T-cell (primary cell): ENCODE measurements at places on chromosomes 1 and 21.

DNA sequence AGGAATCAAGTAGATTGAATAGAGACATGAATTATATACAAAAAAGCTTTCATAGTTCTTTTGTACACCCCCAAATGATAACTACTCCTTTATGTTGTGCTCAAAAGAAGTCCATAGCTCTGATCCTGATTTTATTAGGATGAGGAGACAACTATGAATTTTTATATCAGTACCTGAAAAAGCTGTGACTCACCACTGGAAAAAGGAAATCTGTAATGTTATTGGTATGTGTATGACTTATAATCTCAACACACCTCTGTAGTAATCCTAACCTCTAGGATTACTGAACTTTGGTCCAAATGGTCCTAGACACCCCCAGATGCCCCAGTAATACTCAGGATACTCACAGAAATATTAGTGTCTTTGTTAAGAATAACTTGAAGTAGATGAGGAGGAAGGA lies 10.2 kb downstream of the PRKAB2 start:
- peaks cover 73% of the 10 kb centered on the region for H3K36me3 ChIP-seq
- H3K27me3 ChIP-seq = no peaks in the 10 kb centered on the region
- H3K27ac ChIP-seq = no peak overlapping the region

DNA sequence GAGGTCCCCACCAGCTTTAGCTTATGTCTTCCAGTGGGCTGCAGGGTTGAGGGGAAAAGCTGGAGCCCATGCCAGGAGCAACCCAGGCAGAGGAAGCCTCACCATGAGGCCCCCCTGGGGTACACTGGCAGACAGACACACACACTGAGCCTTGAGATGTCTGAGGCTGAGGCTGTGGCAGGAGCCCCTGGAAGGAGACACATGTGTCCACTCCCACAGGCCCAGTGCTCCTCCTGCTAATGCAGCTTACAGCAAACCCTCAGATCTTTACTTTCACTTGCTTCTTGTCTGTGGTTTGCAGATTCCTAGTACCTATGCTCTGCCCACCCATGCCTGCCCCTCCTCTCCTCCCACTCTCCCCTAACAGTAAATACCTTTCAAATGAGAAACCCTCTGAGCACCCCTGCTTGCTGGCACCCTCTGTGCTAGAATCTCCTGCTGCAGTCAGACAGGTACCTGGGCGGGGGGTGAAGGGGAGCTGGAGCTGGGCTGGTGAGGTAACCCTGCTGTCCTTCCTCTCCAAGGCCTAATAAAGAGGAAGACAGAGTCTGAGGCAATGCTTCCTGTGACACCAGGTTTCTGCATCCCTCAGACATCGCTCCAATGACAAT lies 63.4 kb upstream of the NEK2 start:
- no peak overlapping the region for H3K4me3 ChIP-seq
- H3K4me1 ChIP-seq = peaks cover 18% of the 10 kb centered on the region
- no peak for DNase-seq
- peak overlapping the region; percentile 14 for H3K27ac ChIP-seq
- H3K36me3 ChIP-seq = no peaks in the 10 kb centered on the region

DNA sequence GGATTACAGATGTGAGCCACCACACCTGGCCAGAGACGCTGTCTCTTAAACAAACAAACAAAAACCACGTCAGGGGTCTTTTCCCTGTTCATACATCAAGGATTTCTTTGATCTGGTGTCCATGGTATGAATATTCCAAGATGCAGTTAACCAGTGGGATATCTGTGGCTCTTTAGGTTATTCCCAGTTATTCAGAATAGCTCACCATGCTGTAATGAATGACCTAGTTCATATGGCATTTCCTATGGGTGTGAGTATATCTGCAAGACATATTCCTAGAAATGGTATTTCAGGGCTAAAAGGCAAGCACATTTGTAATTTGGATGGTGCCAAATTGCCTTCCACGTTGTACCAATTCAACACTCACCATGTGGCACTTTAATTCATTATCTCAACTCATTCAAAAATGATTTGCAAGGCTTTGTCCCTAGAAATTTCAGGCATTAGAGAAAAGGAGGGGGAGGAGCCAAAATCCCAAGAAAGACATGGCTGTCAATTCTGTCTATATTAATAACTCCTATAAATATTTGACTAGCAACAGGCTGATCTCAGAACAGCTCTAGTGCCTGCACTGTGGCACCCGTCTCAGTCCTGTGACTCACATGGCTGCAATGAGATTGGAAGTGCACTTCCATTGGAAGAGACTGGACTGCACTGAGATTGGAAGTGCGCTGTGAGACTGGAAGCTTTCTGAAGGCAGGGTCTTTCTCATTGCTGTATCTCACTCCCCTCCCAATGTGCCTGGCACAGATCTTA lies 6.0 kb upstream of the STMN1 start:
- H3K27me3 ChIP-seq = no peaks in the 10 kb centered on the region
- no peak for DNase-seq
- no peak overlapping the region for H3K27ac ChIP-seq
- H3K4me3 ChIP-seq = no peak overlapping the region
- no peaks in the 10 kb centered on the region for H3K4me1 ChIP-seq
- H3K36me3 ChIP-seq = no peaks in the 10 kb centered on the region

DNA sequence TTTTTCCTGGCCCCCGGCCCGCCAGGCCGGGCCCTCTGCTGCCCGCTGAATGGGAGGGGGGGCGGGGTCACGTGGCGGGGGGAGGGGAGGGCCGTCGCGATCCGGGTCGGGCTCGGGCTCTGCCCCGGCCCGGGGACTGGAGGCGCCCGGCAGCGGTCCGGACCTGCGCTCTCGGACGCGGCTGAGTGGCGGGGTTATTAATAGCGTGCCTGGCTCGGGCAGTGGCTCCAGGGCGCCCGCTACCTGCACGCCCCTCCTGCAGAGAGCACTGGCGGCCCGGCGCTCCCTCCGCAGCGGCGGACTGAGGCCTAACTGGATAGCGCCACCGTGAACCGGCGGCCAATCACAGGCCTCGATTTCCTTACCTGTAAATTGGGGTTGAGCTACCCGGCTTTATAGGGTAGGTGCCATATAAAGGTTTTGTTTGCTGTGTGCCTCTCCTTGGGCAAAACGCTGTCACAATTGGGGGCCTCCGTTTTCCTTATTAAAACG lies 28.1 kb downstream of the AHDC1 start:
- no peak overlapping the region for H3K27ac ChIP-seq
- DNase-seq = no peak
- peak overlapping the region; percentile 56 for H3K4me3 ChIP-seq
- H3K4me1 ChIP-seq = peaks cover 7% of the 10 kb centered on the region

GRCh38 chr1:154129391-154129970 lies 25.4 kb downstream of the NUP210L start:
- H3K27ac ChIP-seq = no peak overlapping the region
- no peaks in the 10 kb centered on the region for H3K36me3 ChIP-seq
- DNase-seq = no peak

- no peak overlapping the region for H3K27ac ChIP-seq
- no peaks in the 10 kb centered on the region for H3K4me1 ChIP-seq
- H3K36me3 ChIP-seq = no peaks in the 10 kb centered on the region
- no peak for DNase-seq
Observed at GRCh38 chr1:29683472-29683871, 447.1 kb downstream of the PTPRU start.

GRCh38 chr1:55580845-55581332 lies 365.7 kb upstream of the USP24 start:
- no peaks in the 10 kb centered on the region for H3K36me3 ChIP-seq
- H3K27ac ChIP-seq = no peak overlapping the region
- DNase-seq = no peak
- no peak overlapping the region for H3K4me3 ChIP-seq
- no peaks in the 10 kb centered on the region for H3K4me1 ChIP-seq

DNA sequence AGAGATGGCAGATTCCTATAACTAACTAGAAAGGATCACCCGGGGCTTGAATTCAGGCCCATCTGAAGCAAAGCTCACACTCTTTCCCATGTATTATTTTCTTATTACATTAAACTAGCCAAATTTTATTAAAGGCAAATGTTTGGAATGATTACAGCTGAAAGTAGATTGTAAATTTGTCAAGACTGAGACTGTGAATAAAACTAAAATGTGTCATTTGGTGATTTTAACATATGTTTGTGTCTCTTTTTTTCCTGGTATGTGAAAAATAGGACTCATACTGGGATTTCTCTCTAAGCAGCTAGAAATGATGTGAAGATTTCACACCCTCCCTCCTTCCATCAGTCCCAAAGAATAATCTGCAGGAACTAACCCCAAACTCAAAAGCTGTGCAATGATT lies 19.1 kb upstream of the KIAA0040 start:
- H3K27me3 ChIP-seq = no peaks in the 10 kb centered on the region
- peaks cover 47% of the 10 kb centered on the region for H3K4me1 ChIP-seq
- H3K4me3 ChIP-seq = no peak overlapping the region
- no peak for DNase-seq
- H3K27ac ChIP-seq = peak overlapping the region; percentile 17

GRCh38 chr1:198837278-198838021 lies 198.6 kb downstream of the PTPRC start:
- no peak for DNase-seq
- H3K27ac ChIP-seq = no peak overlapping the region
- no peak overlapping the region for H3K4me3 ChIP-seq
- no peaks in the 10 kb centered on the region for H3K36me3 ChIP-seq
- no peaks in the 10 kb centered on the region for H3K27me3 ChIP-seq
- H3K4me1 ChIP-seq = no peaks in the 10 kb centered on the region

- H3K4me1 ChIP-seq = no peaks in the 10 kb centered on the region
Observed at GRCh38 chr1:241202401-241202800, 154.6 kb downstream of the RGS7 start.

DNA sequence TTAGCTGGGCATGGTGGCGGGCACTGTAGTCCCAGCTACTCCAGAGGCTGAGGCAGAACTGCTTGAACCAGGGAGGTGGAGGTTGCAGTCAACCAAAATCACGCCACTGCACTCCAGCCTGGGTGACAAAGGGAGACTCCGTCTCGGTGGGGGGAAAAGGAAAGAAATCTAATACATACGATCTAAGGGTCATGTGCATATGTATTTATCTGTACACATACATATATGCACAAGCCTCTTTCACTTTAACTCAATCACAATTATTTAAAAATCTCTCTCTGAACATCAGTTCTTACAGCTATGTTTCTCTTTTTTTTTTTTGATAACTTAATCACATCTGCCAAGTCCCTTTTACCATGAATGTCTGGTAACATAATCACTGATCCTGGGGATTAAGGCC lies 34.7 kb downstream of the EVA1C start:
- H3K4me3 ChIP-seq = no peak overlapping the region
- DNase-seq = no peak
- H3K4me1 ChIP-seq = no peaks in the 10 kb centered on the region
- H3K36me3 ChIP-seq = no peaks in the 10 kb centered on the region

DNA sequence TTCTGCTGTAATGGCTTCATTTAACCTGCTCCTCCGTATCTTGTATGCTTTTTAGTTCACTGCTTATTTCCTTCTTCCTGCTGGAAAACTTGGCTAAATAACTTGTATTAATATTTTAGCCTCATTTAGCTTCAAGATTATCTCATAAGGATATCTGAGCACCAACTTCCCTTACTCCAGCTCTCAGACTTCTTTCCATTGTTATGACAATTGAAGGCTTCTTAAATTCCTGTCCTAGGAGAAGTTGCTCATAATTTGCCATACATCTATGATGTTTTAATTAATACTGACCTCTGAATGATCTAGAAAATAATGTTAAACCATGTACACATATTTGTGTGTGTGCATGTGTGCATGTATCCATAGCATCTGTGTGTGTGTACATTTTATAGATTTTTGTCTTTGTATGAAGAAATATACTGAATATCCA lies 1524.4 kb upstream of the TPTE start:
- H3K36me3 ChIP-seq = no peaks in the 10 kb centered on the region
- H3K4me3 ChIP-seq = no peak overlapping the region
- H3K27me3 ChIP-seq = peaks cover 15% of the 10 kb centered on the region
- H3K4me1 ChIP-seq = no peaks in the 10 kb centered on the region

DNA sequence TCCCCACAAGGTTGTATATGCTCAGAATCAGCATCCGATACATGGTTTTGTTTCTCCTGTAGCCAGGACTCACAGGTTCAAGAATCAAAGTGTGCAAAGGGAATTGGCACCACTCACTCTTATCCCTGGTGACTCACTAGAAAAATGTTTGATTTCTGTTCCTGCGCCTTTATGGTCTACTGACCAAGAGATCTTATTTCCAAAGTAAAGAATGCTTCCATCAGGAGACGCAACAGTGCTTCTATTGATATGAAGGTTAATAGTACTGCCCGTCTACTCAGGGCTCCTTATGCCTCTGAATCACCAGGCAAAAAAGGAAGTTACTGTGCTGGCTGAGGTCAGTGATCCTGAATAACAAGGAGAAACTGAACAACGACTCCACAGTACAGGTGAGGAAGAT lies 1392.0 kb upstream of the PRMT6 start:
- DNase-seq = no peak
- no peak overlapping the region for H3K27ac ChIP-seq
- no peaks in the 10 kb centered on the region for H3K27me3 ChIP-seq
- no peaks in the 10 kb centered on the region for H3K36me3 ChIP-seq

DNA sequence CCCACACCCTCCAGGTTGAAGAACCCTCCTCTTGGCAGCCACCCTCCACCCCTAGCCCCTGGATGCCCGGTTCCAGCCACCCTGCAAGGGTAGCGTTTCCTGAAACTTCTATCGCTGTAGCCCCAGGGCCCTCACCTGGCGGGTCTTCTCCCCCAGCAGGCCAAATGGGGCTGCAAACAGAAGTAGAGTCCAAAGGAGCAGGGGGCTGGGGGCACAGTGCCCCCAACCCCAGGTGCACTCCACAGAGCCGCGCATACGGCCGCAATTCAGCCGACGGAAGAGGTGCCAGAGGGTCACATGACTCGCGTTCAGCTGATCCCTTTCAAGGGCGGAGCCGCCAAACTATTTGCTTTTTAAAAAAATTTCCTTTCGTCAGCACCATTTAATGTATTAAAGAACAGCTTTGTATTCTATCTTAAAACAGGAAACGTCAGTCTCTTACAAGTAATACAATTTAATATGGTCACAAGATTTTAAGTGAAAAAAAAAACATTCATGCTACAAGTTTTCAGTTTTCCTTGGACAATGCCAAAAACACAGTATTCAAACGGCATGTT lies at the start of gene GLMP:
Gene GLMP, minus strand, starts transcription at position 289 of the 557 bp plus-strand sequence. Its CDS starts 34 bp downstream, at position 255.
- H3K27ac ChIP-seq = no peak within 1 kb of the TSS
- peak; percentile 30 for DNase-seq
- H3K4me3 ChIP-seq = peak within 1 kb of the TSS; percentile 95
- peaks cover 20% of the 10 kb centered on the region for H3K4me1 ChIP-seq
- peaks cover 22% of the 10 kb centered on the region for H3K36me3 ChIP-seq

DNA sequence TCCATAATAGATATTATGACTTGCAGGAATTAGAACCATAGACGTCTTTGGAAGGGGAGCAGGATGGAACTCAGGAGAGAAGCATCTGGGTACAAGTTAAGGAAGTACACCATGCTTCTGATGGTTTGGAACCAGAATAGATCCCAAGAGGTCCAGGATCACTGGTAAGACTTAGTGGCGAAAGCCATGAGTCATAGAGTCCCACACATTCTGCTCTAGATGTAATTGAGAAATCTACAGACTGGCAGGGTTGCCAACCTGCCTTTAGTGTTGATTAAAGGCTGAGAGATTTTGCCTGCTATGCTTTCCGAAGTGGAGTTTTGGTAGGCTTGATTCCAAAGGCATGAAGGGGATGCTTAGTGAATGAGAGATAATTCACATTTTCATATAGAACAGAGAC lies 57.1 kb upstream of the C1orf87 start:
- H3K27ac ChIP-seq = no peak overlapping the region
- no peaks in the 10 kb centered on the region for H3K27me3 ChIP-seq
- no peaks in the 10 kb centered on the region for H3K36me3 ChIP-seq
- no peak for DNase-seq

- H3K4me1 ChIP-seq = peaks cover 11% of the 10 kb centered on the region
- DNase-seq = no peak
- H3K4me3 ChIP-seq = no peak overlapping the region
- no peaks in the 10 kb centered on the region for H3K36me3 ChIP-seq
Observed at GRCh38 chr1:1593834-1594601, 5.9 kb downstream of the FNDC10 start.

GRCh38 chr1:65939191-65939590 lies 146.5 kb downstream of the PDE4B start:
- no peaks in the 10 kb centered on the region for H3K36me3 ChIP-seq
- no peak for DNase-seq
- no peaks in the 10 kb centered on the region for H3K4me1 ChIP-seq
- H3K27ac ChIP-seq = no peak overlapping the region
- no peaks in the 10 kb centered on the region for H3K27me3 ChIP-seq
